Hindlimb muscle (tissue), 1 donor: ENCODE measurements at places on chromosomes 1 and 21.
A peak's percentile ranks its signal among the peaks of the same experiment; 100 is the strongest.

DNA sequence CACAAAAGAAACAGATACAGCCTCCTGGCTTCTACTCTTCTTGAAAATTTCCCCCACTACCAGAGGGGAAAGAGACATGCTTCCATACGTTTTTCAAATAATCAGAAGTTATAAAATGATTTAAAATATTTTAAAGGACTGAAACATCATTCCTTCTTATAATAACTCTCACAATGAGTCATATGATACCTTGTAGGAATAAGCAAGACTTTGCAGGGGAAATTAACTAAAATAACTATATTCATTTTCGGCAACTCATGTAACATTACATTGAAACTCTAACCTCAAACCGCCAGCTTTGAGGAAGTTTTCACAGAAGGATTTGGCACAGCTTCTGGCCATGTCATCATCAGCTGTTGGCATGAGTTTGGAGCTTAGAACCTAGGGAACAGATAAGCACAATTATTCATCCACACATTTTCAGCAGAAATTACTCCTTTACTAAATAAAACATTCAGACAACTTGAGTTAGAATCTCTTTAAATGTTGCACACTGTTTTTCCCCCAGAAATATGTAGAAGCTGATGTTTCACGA is 85.9 kb downstream of the USP24 start:
- no peak for DNase-seq

DNA sequence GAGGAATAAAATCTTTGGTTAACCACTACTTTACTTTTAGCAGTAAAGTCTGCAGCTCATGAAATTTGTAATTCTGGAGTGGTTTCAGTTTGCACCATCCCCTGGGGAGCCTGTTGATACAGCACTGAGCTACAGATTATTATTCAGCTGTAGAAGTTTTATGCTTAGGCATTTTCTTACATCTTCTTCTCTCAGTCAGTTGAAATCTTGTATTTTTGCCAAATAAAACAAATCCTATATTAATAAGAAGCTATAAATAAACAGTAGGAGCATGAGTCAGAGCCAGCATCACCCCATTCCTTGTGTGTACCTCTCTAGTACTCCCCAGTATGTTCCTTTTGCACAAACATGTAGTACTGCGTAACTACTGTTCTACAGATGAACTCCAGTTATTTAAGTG is 118.9 kb downstream of the ATF6 start:
- DNase-seq: peak; percentile 59

DNA sequence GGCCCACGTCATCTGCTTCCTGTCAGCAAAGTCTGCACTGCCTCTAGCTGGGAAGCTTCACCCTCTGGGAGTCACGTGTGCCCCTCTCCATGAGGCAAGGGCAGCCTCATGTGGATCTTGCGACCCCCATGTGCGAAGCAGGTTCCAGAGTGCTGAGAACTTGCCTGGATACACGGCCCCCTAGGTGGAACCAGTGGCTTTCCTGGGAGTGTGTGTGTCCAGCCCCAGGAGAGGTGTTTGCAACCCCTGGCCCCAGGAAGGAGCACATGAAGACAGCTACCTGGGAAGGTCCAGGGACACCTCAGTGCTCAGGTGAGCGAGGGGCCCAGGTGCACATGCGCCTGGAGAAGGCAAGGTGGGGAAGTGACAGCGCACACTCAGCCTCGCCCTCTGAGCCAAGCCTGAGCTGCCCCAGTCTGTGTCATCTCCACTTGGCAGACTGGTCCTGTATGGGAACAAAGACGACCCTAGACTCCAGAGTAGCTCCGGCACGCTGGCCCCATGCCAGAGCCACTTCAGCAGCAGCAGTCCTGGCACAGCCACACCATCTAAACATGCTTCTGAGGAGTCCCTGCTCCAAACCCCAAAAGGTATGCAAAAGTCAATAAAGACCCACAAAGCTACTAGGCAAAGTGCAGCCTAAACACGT is 8.9 kb downstream of the LSS start:
- no peak for DNase-seq

DNA sequence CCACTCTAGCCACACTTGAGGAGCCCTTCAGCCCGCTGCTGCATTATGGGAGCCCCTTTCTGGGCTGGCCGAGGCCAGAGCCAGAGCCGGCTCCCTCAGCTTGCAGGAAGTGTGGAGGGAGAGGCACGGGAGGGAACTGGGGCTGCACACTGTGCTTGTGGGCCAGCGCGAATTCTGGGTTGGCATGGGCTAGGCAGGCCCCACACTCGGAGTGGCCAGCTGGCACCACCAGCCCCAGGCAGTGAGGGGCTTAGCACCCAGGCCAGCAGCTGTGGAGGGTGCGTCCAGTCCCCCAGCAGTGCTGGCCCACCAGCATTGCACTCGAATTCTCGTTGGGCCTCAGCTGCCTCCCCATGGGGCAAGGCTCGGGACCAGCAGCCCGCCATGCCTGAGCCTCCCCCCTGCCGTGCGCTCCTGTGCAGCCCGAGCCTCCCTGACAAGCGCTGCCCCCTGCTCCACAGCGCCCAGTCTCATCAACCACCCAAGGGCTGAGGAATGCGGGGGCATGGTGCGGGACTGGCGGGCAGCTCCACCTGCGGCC is 785.9 kb upstream of the TPTE start:
- DNase-seq: no peak

GRCh38 chr1:63955370-63956145 is 181.7 kb downstream of the ROR1 start:
- DNase-seq: no peak

DNA sequence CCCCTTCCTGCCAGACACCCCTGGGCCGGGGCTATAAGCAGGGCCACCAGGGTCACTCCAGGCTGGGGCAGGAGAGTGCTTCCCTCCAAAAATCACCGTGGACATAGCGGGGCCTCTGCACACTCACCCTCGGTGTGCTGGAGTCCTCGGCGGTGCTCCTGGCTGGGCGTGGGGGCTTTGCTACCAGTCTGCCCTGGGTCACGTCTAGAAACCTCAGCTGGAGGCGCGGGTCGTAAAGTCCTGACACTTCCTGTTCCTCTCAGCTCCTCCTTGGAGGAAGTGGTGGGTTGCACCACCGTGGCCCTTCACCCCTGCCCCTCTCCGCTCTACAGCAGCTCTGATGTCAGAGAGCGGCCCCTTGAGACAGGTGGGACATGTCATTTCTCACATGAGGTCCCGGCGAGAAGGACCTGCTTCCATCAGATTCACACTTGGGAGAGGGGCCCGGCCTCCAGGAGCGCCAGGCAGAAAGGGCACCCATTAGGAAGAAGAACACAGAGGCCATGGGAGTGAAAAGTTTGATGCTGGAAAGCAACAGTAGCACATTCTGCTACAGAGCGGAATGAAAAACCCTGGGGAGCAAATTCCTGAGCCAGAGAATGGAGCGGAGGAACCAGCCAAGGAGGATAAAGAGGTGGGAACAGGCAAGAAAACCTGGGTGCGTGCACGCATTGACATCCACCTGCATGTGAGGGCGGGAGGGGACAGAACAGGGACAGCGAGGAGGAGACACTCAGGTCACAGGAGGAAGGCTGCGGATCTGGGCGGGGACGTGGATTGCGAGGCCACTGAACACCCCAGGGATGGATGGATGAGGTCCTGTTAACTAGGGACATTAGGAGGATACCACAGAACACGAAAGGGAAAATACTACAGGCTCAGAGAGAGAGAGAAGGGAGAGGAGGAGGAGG is at the start of gene ITGB2:
ITGB2 (minus strand) TSS at position 206 of the 911 bp plus-strand sequence. CDS start 10,117 bp downstream, outside the sequence.
- DNase-seq: no peak

GRCh38 chr1:160707236-160708064 is 4.2 kb downstream of the CD48 start:
- no peak for DNase-seq

- DNase-seq: peak; percentile 15
Measured at GRCh38 chr1:178134061-178134460, 40.2 kb downstream of the RASAL2 start.

DNA sequence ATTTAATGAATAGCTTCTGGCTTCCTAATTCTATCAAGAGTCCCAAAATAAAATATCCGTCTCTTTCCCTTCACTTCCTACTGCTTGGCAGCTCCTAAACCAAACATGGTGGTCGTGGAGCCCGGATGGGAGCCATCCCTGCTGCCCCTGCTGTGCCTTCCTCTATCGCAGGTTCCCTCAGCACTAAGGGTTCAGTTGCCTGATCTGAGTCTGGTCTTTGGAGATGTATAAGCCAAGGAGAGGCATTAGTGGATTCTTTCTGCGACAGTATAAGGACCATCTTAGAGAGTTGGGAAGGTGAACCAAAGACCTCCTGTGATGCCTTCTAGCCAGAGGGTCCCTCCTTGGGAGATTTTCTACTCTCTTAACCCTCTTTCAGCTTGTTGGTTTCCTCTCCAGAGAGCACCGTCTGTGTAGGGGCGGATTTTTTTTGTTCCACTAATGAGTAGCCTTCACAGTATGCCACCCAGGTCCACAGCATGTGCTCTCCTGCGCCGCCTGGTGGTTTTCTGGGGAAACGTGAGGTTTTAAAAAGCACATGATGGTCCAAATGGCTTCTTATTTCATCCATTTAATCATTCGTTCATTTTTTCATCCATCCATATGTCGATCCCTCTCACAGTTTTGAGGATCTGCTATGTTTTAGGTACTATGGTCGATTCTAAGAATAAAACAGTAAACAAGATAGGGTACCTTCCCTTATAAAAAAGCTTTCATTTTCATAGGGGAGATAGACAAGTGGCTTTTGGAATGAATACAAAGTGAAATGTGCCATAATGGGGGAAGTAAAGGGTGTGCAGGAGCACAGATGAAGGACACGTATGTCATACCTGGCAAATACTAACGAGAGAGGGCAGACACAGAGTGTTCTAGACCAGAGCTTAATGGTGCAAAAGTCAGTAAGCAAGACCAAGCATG is 71.0 kb downstream of the NFASC start:
- peak; percentile 13 for DNase-seq

GRCh38 chr1:8091691-8092090 is 65.6 kb upstream of the ERRFI1 start:
- no peak for DNase-seq

DNA sequence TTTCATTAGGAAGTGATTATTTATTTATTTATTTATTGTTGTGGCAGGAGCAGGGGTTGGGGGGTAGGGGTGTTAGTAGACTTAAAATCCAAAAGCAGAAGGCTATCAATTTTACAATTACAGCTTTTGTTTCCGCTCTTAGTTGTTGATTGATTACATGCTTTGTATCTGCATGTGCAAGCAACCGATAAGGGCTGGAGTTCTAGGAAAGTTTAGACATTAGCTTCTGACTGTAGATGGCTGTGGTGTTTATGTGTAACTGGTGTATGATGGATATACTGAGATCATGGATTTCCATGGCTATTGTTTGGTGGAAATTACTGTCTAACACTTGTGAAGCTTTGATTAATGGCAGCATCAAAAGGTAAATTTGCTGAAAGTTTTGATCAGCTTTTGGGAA is 2.8 kb downstream of the ST6GALNAC5 start:
- DNase-seq: no peak

DNA sequence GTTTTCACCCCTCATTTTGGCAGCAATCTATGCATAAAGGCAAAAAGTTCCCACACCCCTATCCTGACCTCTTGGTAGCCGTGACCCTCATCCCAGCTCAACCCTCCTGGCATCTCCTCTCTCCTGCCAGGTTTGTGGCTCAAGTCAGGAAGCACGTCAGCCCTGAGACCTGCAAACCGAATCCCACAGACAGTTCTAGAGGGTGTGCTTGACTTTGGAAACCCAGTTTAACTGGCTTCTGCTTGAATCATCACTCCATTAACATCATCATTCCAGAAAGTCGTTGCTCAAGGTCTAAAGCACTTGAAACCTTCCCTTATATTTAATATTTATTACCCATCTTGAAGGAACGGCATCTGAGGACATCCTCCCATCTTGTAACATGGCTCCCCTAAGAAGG is 133.4 kb upstream of the ERG start:
- DNase-seq: no peak

DNA sequence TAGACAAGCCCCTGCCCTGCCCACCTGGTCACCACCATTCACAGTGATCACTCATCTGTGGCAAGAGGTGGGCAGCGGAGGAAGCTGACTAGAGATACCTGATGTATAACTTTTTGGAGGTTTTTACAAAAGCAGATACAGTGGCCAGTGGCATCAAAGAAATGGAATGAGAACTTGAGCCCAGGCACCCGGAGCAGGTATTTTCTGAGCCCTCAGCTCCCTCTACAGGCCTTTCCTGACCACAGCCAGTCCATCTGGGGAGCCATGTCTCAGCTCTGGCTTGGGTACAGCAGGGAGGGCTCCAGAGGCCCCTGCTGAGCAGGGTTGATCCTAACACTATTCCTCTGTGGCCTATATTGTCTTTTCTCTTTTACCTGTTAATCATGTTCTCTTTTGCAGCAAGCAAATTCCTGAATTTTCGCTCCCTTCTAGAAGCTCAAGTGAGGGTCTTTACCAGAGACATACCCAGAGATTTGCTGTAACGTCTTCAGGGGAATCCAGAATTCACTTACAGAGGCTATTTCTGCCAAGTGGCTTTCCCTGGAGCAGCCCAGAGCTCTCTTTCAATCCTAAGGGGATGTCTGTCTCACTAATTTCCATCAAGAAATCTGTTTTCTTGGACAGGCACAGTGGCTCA is 27.3 kb downstream of the GPR157 start:
- peak; percentile 39 for DNase-seq

DNA sequence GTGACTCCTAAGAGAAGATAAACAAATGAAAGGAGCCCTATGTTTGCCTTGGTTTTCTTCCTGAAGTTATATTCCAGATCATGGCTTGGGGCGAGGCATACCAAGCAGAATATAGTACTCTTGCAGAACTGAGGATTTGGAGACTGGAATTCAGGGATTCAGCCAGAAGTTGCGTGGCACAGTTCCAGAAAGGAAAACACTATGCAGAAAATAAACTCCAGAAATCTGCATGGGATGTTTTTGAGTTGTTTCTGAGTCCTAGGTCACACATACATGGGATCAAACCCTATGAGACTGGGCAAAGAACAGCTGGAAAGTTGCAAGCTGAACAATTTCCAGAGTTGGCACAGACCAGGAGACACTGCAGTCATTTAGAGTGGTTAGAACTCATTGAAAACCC is 42.9 kb upstream of the IFFO2 start:
- DNase-seq: peak; percentile 63

DNA sequence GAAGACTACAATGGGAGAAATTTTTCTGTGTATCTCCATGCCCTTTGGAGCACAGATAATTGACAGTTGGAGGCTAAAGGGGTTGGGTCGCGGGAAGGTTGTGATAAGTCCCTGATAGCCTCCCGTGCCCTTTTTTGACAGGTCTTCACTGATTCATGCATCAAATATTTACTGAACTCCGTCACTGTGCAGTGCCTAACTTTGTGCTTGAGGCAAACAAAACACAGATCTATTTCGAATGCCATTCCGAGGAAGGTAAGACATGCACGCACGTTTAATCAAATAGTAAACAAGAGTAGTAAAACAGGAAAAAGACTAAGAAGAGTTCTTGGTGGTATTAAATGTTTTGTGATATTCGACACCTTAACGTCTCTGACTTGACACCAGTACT is 494 bp upstream of the PIP5K1A start:
- no peak for DNase-seq

GRCh38 chr1:150890033-150890416 is 3.1 kb downstream of the CTXND2 start:
- no peak for DNase-seq

GRCh38 chr1:168422203-168422847 is 121.5 kb downstream of the XCL2 start:
- no peak for DNase-seq

DNA sequence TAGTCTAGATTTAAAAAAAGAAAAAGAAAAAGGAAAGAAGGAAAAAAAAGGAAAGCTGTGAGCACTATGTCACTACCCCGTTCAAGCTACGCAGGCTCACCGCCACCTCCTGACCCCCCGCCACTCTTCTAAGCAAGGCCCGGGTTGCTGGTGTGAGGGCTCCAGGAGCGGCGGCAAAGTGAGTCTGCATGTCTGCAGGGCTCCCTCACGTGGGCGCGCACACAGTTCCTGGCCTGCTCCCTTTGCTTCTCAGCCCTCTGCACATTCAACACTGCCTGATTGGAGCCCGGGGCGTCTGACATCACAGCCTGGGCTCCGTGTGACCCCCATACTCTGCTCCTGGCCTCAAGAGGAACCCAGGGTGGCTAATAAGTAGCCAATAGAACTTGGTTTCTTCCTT is 81.4 kb upstream of the TLR5 start:
- no peak for DNase-seq
